A549 treated with dexamethasone at 1 μM for 4 hours (cell line): ENCODE measurements at places on chromosomes 7 and 10. TPM values are rescaled to one million over a fixed set of nuclear protein-coding genes. Genes with fewer than 3 reads are reported as not detected.

The C10orf105 gene
- 0.02 TPM in 2 of 5 replicates, not detected in the others for total RNA-seq

The ANK3 gene
- total RNA-seq = 0.41 to 1.2 TPM (median 0.69 TPM) in 5 replicates

The TUBB8 gene
- 0.04 to 0.15 TPM (median 0.07 TPM) in 5 replicates for total RNA-seq

The MAT1A gene
- total RNA-seq = 0.04 to 0.11 TPM (median 0.04 TPM) in 5 replicates

The ITGB8 gene
- total RNA-seq = 0.73 to 1.6 TPM (median 1.2 TPM) in 5 replicates

The SPDYE9 gene
- total RNA-seq = not detected in 5 replicates

The ANKRD30A gene
- total RNA-seq = 0.34 to 0.72 TPM (median 0.51 TPM) in 5 replicates

The HTRA1 gene
- 50.2 to 65.4 TPM (median 53.2 TPM) in 5 replicates for total RNA-seq

The C7orf57 gene
- total RNA-seq = 0.27 to 0.35 TPM (median 0.27 TPM) in 5 replicates

The EVX1 gene
- total RNA-seq = 0.07 to 0.19 TPM (median 0.13 TPM) in 5 replicates

The ATG9B gene
- total RNA-seq = 0.39 to 0.69 TPM (median 0.61 TPM) in 5 replicates

The MKX gene
- total RNA-seq = not detected in 5 replicates

The SRRM3 gene
- 9.5 to 13.5 TPM (median 11.7 TPM) in 5 replicates for total RNA-seq
